ENCODE measurements at places on chromosomes 3 and 15.

DNA sequence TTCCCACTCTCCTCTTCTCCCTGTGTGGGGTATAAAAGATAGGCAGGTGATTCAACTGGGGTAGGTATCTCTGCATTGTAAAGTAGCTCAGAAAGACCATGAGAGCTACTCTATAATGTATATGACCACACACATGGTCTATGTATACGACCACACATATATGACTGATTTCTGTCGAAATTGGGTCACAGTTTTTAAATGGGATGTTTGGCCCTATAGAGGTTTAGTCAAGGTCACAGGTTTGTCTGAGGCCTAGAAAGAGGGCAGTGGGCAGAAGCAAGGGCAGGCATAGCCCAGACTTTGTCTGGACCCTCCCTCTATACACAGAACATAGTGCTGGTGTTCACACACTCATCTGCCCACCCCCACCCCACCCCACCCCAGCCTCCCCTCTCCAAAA, 4.4 kb downstream of the LAMP3 start:
- DNase-seq: no peak

GRCh38 chr15:87896936-87897335, 359.6 kb downstream of the NTRK3 start:
- peak; percentile 28 for DNase-seq

GRCh38 chr3:77259694-77260093, 219.8 kb downstream of the ROBO2 start:
- peak; percentile 72 for DNase-seq

- DNase-seq: peak; percentile 17
Observed at GRCh38 chr3:107928084-107928445, 162.8 kb downstream of the CD47 start.

- no peak for DNase-seq
Observed at GRCh38 chr3:120599211-120599610, 3.1 kb downstream of the NDUFB4 start.

DNA sequence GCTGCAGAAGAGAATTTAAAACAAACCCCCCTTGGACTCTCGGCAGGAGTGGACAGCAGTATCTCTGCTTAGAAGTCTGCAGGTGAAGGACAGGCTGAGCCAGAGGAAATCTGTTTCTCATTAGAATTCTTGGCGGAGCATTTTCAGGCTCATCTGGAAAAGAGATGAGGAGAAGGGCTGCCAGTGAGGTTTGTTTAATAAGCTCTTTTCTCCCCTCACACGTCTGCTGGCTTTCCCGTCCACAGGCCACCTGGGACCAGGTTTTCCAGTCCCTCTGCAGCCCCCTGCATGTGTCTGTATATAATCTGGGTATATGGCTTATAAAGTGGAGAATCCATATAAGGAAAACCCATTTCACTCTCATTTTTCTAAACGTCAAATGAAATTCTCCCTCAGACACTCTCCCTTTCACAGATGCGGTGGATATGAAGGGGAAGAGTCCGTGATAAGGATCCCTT, 155.4 kb upstream of the TPM1 start:
- DNase-seq: no peak

- DNase-seq: no peak
Observed at GRCh38 chr3:196311-197148, at the start of gene CHL1. Gene CHL1, plus strand, starts transcription at chr3:196763. Its CDS starts 123,014 bp downstream, at chr3:319777.

DNA sequence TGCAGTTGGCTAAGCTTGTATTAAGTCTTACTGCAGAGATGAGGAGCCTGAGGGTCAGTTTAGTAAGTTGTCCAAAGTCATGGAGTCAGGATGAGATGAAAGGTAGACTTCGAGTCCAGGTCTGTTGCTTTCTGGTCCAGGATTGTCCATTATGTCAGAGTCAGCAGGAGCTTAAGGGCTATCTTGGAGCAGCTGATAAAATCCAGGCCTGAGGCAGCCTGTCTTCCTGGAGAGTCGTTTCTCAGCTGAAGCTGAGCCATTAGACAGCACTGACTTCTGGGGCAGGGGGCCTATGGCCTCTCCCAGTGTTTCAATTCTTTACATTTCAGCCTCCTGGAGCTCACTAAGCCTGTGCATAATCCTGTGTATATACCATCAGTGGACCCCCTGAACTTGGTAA, 219.5 kb upstream of the GAP43 start:
- no peak for DNase-seq
